Stimulated activated CD4-positive, alpha-beta T cell treated with anti-CD3 and anti-CD28 coated beads, Interleukin-15, amount 100 ng/mL, for 24 hours (primary cell): ENCODE measurements at places on chromosomes 1 and 21.
A peak's percentile ranks its signal among the peaks of the same experiment; 100 is the strongest.

DNA sequence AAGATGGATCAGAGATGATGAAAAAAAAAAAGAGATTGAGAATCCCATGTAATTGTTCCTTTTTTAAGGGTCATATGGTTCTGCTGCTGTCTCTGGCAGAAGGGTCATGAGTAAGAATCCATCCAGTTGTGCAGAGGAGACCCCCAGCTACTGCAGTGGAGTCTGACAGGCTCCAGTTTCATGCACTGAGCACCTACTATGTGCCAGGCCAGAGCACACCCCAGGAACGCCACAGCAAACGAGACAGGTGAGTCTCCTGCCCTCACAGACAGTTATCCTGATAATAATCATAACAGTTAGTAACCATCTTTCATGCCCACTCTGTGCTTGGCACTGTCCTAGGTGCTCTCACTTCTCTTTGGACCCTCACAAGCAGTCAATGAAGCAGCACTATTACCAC, 420.0 kb downstream of the MATN1 start:
- DNase-seq, result no peak

- DNase-seq, result no peak
These were observed 90.8 kb downstream of the PLXNA2 start for GRCh38 chr1:208153386-208153785.

GRCh38 chr1:55947446-55947845, 631.9 kb downstream of the PLPP3 start:
- no peak for DNase-seq

DNA sequence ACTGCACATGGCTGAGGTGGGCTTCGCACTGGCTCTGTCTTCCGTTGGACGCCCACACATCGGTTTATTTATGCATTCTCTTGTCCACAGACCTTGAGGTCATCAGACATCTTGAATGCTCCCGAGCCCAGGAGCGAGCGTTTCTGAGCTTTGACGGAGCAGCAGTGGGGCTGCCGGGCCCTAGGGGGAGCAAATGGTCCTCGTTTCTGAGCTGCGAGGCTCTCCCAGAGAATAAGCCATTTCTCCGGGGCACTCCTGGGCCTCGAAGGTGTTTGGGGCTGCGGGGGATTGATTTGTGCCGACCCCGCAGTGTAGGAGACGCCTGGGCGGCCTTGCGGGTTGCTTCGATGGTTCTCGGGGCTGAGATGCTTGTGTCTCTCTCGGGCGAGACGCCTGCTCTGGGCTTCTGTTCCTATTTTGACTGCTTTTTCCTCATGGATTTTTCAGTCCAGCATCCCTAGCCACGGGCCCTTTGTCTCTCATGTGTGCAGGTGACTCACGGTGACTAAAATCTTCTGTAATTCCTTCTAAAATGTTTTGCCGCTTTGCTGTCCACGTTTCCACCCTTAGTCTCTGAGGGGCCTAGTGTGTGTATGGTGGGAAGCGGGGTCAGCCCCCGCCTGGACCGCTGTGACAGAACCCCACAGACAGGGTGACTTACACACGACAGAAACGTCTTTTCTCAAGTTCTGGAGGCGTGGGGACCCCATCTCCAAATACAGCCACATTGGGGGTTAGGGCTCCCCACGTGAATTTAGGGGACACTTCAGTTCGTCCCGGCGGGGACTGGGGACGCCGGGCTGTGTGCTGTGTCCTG, 62.1 kb downstream of the FAAP20 start:
- peak; percentile 34 for DNase-seq

- DNase-seq, result no peak
These were observed 544.8 kb upstream of the CAMK1G start for GRCh38 chr1:209038735-209039134.

- DNase-seq, result no peak
These were observed 47.8 kb downstream of the CHRM3 start for GRCh38 chr1:239434181-239434580.

GRCh38 chr1:200075522-200075921, 48.0 kb downstream of the NR5A2 start:
- no peak for DNase-seq

- DNase-seq, result no peak
These were observed 8.8 kb downstream of the KAZN start for GRCh38 chr1:14607295-14607694.

GRCh38 chr1:6378096-6378746, 15.3 kb downstream of the ACOT7 start:
- peak; percentile 15 for DNase-seq

GRCh38 chr1:57858740-57859139, 434.9 kb upstream of the DAB1 start:
- DNase-seq, result no peak

DNA sequence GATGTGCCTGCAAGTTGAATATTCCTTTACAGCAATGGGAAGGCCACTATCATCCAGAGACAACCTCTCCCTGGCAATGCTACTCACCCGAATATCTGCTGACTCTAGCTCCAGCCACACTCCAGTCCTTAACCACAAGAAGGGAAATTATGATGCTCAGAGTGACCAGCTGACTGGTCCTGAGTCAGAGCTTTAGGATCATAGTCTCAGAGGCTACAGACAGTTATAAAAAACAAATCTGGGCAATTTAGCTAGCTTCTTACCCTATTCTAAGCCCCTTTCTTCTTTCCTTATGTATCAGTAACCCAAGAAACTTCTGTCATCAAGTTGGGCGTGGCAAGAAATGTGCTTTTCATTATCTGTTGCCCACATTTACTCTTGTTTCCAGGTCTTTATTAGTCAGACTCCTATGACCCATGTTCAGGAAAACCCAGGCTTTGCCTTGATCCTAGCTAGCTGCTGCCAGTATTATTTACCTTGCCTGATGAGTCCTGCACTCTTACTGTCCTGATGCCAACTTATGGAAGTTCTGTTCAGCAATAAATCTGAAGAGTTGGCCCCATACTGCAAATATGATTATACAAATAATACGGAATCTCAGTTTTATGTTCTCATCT, 207.0 kb downstream of the TTLL7 start:
- DNase-seq, result no peak

GRCh38 chr1:51551848-51552296, 32.8 kb upstream of the EPS15 start:
- no peak for DNase-seq

GRCh38 chr1:6353955-6354658, 39.5 kb downstream of the ACOT7 start:
- no peak for DNase-seq

- DNase-seq, result no peak
These were observed 471.7 kb upstream of the B3GALT2 start for GRCh38 chr1:193658081-193658480.

- no peak for DNase-seq
These were observed 12.3 kb downstream of the BTG2 start for GRCh38 chr1:203317429-203318228.

DNA sequence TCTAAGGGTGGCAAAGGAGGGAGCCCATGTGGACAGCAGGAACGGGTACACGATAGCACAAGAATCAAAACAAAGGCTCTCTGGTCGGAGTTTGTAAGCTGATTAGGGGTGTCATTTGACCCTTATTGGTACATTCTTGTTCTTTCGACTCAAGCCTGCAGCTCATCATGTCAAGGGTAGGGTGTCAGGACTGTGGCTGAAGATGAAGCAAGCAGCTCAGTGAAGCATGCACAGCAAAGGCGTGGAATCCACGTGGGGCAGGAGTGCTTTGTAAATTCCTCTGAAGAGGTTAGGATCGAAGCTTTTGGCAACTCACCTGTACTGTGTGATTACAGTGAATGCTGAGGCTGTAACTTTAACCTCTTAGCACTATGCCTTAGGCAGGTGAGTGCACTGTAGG, 4.7 kb upstream of the ABCB10 start:
- DNase-seq, result no peak

DNA sequence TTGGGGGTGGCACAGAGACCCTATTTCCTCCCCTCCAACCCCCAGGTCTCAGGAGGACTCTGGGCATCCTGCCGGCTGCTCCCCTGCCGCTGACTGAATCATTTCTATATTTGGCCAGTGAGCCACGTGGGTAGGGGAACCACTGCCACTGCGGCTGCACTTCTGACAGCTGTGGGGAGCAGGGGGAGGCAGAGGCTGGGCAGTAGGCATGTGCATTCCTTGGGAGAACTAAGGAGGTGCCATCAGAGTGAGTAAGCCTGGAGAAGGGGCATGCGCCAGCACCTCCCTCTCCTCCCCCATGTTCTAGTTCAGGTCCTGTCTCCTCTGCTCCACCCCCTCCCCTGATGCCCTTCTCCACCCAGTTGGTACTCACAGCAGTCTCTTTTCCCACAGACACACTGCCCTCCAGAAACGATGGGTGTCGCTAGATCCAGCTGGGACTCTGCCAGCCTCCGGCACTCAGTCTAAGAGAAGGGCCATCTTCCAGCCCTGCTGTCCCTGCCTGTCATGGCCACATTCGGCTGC, 12.0 kb downstream of the PPFIA4 start:
- no peak for DNase-seq

- DNase-seq, result no peak
These were observed 18.5 kb downstream of the ETS2 start for GRCh38 chr21:38824124-38824822.

DNA sequence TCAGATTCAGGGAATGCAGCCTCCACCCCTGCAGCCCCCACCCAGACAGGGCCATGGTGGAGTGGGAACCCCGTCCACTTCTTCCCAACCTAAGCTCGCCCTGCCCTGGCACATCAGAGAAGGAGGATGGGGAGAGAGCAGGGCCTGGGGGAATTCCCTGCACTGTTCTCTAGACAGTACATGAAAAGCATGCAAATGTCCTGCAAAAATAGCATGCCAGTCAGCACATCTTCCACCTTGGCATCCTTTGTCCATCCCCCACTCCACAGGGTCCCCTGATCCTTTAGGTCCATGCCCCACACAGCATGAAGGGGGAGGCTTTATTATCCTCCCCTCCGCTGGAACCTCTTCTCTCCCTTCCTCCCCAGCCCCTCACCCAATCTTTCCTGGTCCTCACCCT, 35.0 kb upstream of the RD3 start:
- peak; percentile 19 for DNase-seq

- DNase-seq, result no peak
These were observed 164.7 kb downstream of the CLIC6 start for GRCh38 chr21:34833465-34833864.

DNA sequence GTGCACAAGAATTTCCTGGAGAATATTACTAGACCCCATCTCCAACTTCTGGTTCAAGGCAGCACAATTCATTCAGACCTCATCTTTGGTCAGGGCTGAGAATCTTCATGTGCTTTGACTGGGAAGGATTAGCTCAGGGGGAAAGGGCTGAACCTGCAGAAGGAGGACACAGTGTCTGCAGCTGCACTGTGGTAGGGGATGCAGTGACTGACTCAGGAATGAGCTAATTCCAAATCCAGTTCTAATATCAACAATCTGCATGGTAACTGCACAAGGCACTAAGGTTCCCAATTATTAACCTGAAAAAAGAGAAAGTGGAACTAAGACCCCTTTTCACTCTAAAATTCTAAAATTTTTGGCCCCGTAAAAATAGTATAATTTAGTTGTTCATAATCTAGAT, 31.6 kb downstream of the TTLL7 start:
- no peak for DNase-seq
